ENCODE measurements at places on chromosomes 5 and 9. TPM values are rescaled to one million over a fixed set of nuclear protein-coding genes. Genes with fewer than 3 reads are reported as not detected.

GRCh38 chr5:137214446-137215189, 284.5 kb downstream of the SPOCK1 start:
- DNase-seq = no peak

TNC gene
- total RNA-seq = 1.4 TPM

DNA sequence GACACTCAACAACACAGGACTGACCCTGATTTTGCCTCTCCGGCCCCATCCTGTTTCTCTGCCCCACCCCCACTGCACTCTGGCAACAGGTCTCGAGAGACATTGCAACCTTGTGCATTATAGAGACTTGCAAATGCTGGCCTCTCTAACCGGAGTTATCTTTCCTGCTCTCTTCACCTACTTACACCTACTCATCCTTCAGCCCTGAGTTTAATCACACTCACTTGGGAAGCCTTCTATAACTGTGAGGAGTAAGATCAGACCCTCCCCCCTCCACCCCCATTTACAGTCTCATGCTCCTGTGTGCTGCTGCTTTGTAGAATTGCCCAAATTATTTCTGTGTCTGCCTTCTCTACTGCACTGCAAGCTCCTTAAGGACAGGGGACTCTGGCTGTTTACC, 42.8 kb downstream of the WWC1 start:
- DNase-seq = no peak

GRCh38 chr9:120970244-120970643, 43.6 kb upstream of the TRAF1 start:
- DNase-seq = no peak

MYOT gene
- total RNA-seq = not detected

- no peak for DNase-seq
These were observed 56.3 kb upstream of the SPATA31E1 start for GRCh38 chr9:87826331-87826730.
